ENCODE measurements at places on chromosomes 4 and X.

- no peak for DNase-seq
Observed at GRCh38 chr4:156790866-156791265, 180.7 kb downstream of the PDGFC start.

- DNase-seq = no peak
Observed at GRCh38 chrX:29242856-29243255, 655.6 kb downstream of the IL1RAPL1 start.

GRCh38 chr4:140117947-140118346 is 36.0 kb downstream of the MAML3 start:
- DNase-seq = no peak

- no peak for DNase-seq
Observed at GRCh38 chr4:54742636-54743399, 85.1 kb downstream of the KIT start.

DNA sequence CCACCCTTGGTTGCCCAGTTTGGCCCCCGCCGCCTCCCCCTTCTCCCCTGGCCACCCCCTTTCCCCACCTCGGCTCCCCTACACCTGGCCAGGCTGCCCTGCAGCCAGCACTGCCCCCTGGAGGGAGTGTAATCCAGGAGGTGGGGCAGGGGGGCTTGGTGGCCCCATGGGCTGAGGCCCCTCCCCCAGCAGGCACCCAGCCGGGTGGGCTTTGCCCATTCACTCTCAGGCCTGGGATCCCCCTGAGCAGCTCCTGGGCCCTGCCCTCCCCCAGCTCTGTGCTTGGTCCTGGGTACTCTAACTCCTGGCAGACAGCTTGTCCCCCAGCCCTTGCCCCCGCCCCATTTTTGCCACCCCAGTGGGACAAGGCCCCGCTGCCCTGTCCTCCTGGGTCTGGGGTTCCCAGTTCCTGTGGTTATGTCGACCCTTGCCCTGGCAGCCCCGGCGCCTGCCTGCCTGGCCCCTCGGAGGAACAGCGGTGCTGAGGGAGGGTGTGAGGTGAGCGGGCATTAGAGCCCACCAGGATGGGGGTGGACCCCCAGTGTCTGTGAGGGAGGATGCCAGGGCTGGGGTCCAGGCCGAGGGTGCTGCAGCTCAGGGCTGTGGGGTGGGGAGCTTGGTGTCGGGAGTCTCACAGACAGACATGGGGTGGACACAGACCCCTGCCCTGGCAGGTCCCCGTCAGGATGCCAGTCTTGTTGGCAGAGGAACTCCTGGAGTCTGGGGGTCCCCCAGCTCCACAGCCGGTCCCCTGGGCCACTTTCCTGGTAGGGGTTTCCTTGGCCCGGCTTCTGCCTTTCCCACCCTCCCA is 10.2 kb downstream of the NAT8L start:
- DNase-seq = no peak

DNA sequence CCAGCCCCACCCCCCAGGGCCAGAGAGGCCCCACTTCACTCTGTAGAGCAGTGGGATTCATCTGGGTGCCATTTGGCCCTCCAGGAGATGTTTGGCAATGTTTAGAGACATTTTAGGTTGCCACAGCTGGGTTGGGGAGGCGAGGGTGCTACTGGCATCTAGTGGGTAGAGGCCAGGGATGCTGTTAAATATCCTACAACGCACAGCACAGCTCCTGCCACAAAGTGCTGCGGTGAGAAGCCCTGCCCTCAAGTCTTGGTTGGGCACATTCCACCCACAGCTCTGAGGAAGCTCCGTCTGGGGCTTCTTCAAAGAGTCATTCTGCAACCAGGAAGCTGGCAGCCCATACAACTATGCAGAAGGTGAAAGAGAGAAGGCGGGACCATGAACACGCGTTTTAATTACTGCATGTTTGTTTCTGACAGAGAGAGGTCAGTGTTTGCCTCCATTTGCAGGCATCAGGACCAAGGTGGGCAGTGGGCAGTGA is 48.1 kb upstream of the FAM9C start:
- no peak for DNase-seq

GRCh38 chrX:136201601-136202000 is 49.6 kb downstream of the MAP7D3 start:
- DNase-seq = no peak

DNA sequence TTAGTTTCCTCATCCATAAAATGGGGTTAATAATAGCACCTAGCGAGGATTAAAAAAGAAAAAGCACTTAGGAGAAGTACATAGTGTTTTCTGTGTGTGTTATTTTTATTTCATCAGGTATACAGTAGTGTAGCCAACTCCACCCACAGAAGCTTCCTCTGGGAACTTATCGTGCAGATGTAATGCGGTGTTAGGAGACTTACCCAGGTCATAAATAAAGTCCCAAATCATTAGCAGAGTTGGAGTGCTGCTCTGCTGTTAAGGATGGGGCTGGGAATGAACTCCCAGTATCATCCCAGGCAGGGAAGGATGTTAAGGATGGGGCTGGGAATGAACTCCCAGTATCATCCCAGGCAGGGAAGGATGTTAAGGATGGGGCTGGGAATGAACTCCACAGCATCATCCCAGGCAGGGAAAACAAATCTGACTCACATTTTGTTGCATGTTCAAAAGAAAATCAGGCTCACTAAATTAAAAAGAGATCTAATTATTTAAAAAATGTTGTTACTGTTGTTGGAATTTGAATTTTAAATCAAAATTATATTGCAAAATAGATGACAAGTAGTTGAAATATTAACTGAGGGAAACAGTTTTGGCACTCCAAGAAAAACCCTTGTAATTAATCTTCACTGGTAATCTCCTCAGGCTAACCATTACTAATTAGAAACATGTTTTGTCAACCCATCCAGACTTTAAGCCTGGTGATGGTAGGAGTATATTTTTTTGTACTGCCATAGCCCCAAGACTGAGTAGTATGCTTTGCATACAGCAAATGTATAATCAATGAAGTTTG is 10.2 kb upstream of the SFRP2 start:
- DNase-seq = no peak

- peak; percentile 11 for DNase-seq
Observed at GRCh38 chrX:106891762-106892460, 11.2 kb downstream of the RIPPLY1 start.

GRCh38 chr4:1417522-1418390 is 11.5 kb upstream of the NKX1-1 start:
- no peak for DNase-seq

DNA sequence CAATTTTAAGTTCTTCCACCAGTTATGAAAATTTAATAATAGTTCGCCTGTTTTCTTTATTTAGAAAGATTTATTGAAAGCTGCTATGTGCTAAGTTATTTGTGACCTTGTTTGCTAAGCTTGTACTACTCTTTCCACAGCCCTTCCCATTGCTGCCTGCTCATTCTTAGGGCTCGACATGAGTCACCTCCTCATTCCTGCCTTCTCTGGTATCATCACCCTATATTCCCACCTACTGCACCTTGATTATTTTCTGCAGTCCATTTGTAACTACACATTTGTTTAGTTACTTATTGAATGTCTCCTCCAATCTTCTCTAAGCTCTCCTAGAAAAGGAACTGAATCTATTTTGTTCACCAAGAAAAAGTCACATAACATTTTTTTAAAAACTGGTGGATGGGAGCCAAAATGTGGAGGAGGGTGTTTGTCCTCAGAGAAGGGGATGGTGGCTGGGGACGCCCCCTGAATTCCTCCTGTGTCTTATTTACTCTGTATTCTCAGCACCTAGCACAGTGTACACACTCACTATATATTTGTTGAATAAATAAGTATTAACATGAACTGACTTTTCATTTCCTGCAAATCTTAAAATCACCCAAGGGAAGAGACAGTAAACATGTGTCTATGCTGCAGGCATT is 3.7 kb upstream of the RAB9A start:
- peak; percentile 36 for DNase-seq

DNA sequence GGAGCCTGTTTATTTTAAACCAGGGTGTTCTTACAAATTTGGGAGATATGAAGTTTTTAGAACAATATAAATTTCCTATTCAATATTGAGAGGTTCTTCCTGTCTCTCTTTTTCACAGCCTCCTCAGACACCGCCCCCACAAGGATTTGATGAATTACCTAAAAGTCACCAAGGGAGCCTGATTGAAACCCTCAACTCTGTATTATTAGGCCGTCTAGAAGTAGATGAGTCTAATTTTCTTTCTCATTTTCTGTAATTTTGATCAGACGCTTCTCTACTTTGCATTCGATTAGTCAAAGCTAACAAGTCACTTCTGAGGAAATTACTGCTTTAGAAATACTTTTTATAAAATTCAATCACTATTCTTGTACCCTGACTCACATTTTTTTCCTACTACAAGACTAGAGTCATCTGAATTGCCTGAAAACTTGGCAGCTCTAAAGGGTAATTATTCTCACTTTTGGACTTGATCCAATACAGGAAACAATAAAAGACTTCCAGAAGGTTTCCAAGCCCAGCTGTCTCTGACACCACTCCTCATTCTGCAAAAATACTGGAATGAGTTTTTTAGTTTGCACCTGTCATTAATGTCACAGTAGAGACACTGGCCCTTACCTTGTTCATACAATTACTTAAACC is 111.2 kb downstream of the ELOVL6 start:
- peak; percentile 53 for DNase-seq

- DNase-seq = no peak
Observed at GRCh38 chrX:111447298-111447697, 35.3 kb upstream of the DCX start.

DNA sequence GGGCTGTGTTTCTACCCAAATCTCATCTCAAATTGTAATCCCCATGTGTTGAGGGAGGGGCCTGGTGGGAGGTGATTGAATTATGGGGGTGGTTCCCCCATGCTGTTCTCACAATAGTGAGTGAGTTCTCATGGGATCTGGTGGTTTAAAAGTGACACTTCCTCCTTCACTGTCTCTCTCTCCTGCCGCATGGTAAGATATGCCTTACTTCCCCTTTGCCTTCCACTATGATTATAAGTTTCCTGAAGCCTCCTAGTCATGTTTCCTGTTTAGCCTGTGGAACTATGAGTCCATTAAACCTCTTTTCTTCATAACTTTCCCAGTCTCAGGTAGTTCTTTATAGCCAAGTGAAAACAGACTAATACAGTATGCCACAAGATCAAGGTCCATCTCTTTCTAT is 70.0 kb upstream of the MSX1 start:
- DNase-seq = no peak

DNA sequence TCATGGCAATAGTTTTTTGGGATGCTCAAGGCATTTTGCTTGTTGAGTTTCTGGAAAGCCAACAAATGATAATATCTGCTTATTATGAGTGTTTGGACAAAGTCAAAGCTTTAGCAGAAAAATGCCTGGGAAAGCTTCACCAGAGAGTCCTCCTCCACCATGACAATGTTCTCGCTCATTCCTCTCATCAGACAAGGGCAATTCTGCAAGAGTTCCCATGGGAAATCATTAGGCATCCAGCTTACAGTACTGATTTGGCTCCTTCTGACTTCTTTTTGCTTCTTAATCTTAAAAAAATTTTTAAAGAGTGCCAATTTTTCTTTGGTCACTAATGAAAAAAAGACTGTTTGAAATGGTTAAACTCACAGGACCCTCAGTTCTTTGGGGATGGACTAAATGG is 136.3 kb downstream of the UBE2K start:
- DNase-seq = no peak
